CD8-positive, alpha-beta memory T cell (primary cell): ENCODE measurements at places on chromosomes 4 and X. TPM values are rescaled to one million over a fixed set of nuclear protein-coding genes. Genes with fewer than 3 reads are reported as not detected.

ADH7 gene
- not detected for total RNA-seq

CITED1 gene
- not detected for total RNA-seq

TRIM75 gene
- not detected for total RNA-seq

DNA sequence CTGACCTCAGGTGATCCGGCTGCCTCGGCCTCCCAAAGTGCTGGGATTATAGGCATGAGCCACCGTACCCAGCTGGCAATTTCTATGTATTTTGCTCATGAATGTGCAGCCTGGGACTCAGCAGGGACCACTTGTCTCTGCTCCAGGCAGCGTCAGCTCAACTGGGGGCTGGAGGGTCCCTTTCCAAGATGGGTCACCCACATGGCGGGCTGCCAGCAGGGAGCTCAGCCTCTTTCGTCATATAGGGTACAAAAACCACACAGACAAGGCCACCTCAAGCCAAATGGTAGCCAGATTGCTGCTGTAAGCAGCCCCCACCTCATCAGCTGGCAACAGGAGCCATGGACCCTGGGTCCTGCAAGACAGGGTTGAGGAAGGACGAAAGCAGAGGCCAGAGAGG, 2.4 kb upstream of the CLDN24 start:
- DNase-seq = no peak
- H3K27ac ChIP-seq = no peak overlapping the region
- H3K4me3 ChIP-seq = no peak overlapping the region

DNA sequence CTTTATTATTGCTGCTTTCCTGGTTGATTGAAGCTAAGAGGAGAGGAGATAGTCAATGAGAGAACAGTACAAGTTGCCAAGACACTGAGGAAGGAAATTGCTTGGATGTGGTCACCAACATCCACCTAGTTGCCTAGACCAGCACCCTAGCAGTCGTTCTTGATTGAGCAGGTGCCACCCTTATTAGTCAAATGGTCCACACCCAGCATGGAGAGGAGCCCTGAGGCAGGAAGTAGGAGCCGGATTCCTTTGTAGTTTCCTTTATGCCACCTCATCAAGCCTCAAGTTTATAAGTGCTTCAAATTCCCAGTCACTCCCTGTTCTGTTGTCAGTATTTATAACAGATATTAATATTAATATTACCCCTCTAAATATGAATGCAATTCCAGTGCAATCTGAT, 19.1 kb downstream of the PAGE2 start:
- H3K4me1 ChIP-seq = no peaks in the 10 kb centered on the region
- no peaks in the 10 kb centered on the region for H3K27me3 ChIP-seq
- no peak for DNase-seq
- no peak overlapping the region for H3K4me3 ChIP-seq
- H3K36me3 ChIP-seq = no peaks in the 10 kb centered on the region
- no peak overlapping the region for H3K27ac ChIP-seq

GRCh38 chrX:30795981-30796958, 92.8 kb downstream of the TAB3 start:
- no peaks in the 10 kb centered on the region for H3K27me3 ChIP-seq
- DNase-seq = no peak
- H3K4me3 ChIP-seq = no peak overlapping the region
- no peak overlapping the region for H3K27ac ChIP-seq
- no peaks in the 10 kb centered on the region for H3K36me3 ChIP-seq

DNA sequence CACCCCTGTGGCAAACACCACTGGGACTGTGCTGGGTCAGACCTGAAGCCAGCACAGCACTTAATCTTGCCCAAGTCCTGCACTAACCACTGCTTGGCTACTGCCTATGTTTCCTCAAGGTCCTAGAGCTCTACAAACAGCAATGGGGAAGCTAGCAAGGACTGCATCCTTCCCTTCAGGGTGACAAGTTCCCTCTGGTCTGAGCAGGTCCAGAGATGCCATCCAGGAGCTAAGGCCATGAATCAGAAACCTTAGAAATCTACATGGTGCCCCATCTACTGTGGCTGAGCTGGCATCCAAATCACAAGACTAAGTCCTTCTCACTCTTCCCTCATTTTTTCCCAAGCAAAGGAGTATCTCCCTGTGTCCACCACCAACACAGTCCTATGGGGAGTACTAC, 239.7 kb upstream of the UGT8 start:
- no peak overlapping the region for H3K4me3 ChIP-seq
- no peaks in the 10 kb centered on the region for H3K27me3 ChIP-seq
- no peak for DNase-seq
- H3K36me3 ChIP-seq = no peaks in the 10 kb centered on the region
- H3K27ac ChIP-seq = no peak overlapping the region

DNA sequence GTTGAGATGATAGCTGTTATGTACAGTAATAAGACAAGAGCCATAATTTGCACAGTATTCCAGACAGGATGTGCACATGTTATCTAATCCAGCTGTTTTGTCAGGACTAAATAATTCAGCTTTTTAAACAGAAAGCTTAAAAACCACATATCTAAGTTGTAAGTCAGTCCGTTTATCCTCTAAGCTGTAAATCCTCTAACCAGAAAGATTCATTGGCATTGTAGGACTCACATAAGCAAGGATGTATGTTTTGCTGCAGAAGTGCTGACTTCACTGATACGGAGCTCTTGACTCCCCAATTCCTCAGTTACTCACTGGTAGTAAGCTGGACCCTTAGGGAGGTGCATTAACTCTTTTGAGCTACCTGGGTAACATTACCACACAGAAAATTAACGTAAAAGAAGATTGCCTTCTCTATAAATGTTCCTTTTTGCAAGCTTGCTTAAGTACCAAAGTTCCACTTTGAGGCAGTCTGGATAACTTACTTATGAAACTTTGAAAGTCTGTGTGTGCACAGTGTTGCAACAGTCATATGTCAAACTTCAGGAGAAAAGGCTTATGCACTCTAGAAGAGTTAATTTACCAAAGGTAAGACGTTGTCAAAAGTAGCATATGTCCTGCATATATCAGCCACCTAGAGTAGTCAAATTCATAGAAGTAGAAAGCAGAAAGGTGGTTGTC, 58.3 kb upstream of the MAGEB2 start:
- no peak overlapping the region for H3K4me3 ChIP-seq
- no peak for DNase-seq
- no peaks in the 10 kb centered on the region for H3K27me3 ChIP-seq
- H3K27ac ChIP-seq = no peak overlapping the region

DNA sequence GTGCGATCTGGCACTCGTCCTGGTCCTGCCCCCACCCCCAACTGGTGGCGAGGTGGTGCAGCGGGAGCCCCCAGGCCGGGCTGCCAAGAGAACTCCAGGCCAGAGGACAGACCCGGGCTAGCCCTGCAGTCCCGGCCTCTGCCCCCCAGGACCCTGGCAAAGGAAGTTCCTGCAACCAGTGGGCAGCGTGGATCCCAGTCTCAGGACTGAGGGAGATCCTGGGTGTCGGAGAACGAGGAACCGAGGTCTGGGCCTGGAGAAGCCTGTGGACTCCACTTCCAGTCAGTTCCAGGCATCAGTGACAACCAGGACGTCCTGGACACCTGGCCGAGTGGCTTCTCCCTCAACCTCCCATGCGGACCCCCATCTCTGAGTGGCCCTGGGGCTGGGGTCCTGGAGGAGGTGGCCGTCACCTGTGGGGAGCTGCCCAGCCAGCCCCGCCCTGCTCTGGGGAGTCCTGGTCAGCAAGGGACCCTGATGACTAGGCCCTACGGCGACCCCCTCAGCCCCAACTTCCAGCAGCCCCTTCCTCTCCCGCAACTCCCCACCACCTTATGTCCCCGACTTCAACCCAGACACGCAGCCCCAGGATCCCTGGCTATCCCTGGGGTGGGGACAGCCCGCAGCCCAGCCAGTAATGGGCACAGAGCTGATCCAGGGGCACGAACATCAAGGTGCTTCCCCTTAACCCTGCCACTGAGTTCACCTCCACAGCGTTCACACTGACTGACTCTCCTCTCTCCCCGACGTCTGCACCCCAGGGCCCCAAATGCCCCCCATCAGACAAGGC, 53.7 kb upstream of the NKX1-1 start:
- H3K27me3 ChIP-seq = peaks cover 9% of the 10 kb centered on the region
- no peak overlapping the region for H3K27ac ChIP-seq
- no peak overlapping the region for H3K4me3 ChIP-seq
- DNase-seq = no peak
- H3K4me1 ChIP-seq = no peaks in the 10 kb centered on the region
- H3K36me3 ChIP-seq = no peaks in the 10 kb centered on the region

DNA sequence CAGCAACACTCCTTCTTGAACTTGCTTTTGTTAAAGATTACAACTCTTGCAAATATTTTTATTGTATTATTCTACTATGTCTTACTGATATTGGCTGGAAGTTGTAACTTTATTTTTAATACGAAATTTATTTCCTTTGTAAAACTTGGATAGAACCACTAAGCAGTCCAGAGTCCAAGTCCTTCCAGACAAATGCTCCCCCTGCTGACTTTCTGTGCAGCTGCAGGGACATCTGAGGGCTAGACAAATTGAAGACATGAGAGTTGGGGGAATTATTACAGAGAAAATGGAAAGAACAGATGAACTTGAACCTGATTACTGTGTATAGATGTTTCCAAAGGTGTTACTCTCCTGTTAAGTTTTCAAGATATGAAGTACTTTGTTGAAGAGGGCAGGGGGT, 238.8 kb downstream of the GRIA3 start:
- no peaks in the 10 kb centered on the region for H3K4me1 ChIP-seq
- no peaks in the 10 kb centered on the region for H3K27me3 ChIP-seq
- H3K27ac ChIP-seq = no peak overlapping the region
- no peak overlapping the region for H3K4me3 ChIP-seq
- no peaks in the 10 kb centered on the region for H3K36me3 ChIP-seq

- no peak within 1 kb of the TSS for H3K27ac ChIP-seq
- H3K27me3 ChIP-seq = no peaks in the 10 kb centered on the region
- H3K4me3 ChIP-seq = no peak within 1 kb of the TSS
- no peak for DNase-seq
Observed at GRCh38 chrX:100643956-100644860, at the start of gene SRPX2. TSS of gene SRPX2 (plus strand) at chrX:100644199. CDS start at chrX:100646323, 2,124 bp downstream.

MAGEA3 gene
- total RNA-seq = not detected
